CD4-positive, alpha-beta T cell treated with Interleukin-21 for 1 hour (primary cell): ENCODE measurements at places on chromosomes 5 and 9.
A peak's percentile ranks its signal among the peaks of the same experiment; 100 is the strongest.

DNA sequence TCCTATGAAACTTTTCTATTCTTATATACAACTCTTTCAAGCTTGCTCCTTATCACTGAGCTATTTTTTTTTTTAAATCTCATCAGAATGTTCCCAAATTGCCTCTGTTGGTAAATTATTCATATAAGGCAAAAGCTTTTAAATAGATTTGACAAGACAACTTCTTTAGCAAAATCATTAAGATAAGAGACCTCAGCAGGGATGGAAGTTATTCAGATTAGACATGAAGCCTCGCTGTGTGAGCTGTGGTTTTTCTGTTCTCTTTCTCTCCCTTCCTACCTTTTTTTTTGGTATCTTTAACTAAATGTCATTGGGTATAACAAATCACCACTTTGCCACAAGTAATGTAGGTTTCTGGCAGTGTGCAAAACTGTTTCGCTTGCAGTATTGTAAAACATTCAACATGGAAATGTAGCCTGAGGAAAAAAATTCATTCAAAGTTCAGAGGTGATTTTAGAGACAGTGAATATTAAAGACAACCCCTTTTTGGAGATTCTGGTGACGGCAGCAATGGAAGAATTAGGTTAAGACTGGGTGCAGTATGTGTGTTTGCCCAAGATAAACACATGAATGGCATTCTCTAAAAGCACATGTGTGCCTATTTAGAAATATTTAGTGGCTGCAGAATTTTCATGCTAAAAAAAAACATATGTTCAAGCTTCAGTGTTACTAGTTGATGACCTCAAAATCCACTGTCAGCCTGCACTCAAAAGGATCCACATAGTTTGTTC lies 467.1 kb downstream of the ZNF608 start:
- no peak for DNase-seq

DNA sequence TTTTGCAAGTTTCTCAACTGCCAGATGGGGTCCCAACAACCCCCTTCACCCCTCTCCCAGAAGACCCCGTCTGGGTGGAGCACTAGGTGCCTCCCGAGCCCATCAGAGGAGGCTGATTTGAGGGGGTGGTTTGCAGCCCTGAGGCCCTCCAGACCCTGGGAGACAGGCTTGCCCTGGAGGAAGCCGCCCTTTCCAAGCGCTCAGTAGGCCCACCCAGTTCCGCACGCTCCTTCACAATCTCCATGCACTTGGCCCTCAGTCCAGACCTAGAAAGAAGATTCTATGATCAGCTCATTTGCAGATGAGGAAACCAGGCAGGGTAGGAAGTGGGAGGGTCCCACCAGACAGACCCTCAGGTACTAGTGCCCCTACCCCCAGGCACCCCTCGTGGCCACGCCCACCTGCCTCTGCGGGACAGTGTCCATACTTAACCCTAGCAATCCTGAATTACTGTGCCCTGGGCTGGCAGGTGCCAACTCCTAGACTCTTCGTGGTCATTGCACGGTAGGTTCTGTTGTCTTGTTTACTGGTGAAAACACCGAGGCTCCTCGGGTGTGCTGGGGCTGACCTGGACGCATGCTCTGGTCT lies 22.3 kb downstream of the OR2V1 start:
- DNase-seq: no peak

DNA sequence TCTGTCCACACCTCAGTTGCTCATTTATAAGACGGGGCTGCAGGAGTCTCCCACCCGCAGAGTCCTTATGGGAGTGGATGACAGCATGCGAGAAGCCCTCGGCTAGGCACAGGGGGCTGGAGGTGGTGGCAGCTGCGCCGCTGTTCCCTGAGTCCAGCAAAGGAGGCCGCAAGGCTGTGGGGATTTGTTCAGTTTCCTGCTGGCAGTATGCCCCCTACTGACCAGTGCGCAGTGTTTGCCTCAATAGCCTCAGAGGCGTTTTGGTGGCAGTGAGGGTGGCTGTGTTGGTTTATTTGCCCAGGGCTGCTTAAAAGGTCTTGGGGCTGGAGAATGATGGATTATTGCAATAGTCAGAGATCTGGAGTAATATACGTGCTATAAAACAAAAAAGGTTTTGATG lies 176.3 kb upstream of the OTULINL start:
- DNase-seq: no peak

DNA sequence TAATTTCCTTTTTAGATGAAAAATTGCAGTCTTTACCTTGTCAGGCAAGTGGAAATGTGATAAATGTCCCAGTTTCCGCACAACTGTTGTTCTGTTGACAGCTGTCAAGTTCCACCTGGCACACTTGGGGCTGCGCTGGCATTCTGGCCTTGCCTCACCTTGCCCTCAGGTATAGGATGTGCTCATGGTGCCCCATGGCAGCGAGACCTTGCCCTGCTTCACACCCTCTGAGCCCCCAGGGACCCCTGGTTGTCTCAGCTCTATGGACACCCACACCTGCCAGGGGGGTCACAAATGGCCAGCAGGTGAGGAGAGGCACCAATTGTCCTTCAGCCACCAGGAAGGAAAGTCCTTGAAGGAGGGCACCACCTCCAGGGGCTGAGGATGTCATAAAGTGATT lies 37.5 kb upstream of the SEMA4D start:
- DNase-seq: no peak

GRCh38 chr9:98790134-98790841 lies 6.1 kb downstream of the ANKS6 start:
- no peak for DNase-seq

DNA sequence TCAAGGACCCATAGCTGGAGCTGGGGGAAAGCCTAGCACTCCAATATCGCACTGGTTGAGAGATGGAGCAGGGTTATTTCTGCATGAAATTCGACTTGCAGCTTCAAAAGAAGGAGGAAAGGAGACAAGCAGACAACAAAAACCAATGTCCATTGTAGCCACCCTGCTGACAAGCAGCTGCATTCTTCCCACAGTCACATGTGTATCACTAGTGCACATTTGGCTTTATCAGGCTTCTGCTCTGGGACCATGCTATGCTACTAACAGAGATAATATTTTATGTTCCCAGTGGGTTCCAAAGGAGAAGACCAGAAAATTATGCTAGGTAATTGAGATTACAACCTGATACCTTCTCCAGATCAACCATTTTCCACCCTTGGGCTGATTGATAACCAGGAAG lies 59.7 kb downstream of the MFAP3 start:
- no peak for DNase-seq

GRCh38 chr5:114858665-114859437 lies 310.9 kb downstream of the TRIM36 start:
- no peak for DNase-seq

- DNase-seq: no peak
Measured at GRCh38 chr9:113597390-113598241, 134.1 kb downstream of the RGS3 start.

DNA sequence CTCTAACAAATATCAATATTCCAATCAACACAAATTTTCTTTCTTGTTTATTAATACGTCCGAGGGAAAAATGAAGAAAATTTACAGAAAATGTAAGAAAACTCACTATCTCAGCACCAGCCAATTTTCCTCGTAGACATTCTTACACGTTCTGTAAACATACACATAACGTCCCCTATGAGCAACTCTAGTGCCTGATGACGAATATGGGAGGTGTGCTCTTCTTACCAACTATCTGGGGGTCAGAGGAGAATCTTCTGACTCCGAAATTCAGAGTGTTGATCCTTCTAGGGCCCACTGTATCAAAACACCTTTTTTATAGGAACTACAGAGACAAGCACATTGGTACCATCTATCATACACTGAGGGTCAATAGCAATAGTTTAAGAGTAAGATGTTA lies 198.7 kb downstream of the GAPVD1 start:
- DNase-seq: no peak

GRCh38 chr5:44839018-44839681 lies 30.4 kb downstream of the MRPS30 start:
- DNase-seq: no peak

DNA sequence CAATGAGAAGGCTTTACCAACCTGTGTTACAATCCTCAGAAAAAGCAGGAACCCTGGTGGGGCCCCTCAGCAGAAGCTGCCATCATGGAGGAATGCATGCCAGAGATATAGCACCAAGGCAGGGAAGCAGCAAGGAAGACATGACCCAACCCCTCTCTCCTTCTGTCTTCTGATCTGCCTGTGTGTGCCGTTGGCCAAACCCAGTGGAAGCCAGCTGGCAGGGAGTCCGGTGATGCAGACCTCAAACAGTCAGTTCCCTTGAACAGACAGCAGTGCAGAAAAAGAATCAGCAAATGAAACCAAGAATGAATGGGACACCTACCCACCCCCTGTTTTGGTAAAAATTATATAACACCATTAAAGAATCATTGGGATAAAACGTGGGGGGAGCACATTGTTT lies 234.2 kb downstream of the ZNF608 start:
- DNase-seq: no peak

GRCh38 chr5:133056891-133057290 lies 5.1 kb downstream of the HSPA4 start:
- DNase-seq: no peak

- DNase-seq: no peak
Measured at GRCh38 chr9:36521148-36521547, 51.5 kb upstream of the MELK start.

GRCh38 chr5:37435261-37435660 lies 56.1 kb downstream of the WDR70 start:
- DNase-seq: no peak

DNA sequence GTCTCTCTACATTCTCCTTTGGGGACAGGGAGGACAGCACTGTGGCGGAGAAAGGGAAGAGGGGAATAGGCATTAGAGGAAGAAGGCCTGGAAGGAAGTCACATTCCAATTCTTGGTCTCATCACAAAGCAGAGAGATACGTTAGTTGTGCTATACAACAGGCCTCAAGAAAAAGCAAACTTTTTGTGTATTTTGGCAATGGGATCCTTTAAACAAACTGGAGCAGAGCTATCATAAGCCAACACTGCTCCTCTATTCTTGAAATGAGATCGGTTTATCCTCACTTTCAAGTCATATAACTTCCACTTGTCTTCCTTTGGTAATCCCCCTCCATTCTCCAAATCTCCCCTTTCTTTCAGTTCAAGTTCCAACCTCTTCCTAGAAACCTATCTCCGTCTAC lies 6.5 kb downstream of the DENND1A start:
- no peak for DNase-seq

DNA sequence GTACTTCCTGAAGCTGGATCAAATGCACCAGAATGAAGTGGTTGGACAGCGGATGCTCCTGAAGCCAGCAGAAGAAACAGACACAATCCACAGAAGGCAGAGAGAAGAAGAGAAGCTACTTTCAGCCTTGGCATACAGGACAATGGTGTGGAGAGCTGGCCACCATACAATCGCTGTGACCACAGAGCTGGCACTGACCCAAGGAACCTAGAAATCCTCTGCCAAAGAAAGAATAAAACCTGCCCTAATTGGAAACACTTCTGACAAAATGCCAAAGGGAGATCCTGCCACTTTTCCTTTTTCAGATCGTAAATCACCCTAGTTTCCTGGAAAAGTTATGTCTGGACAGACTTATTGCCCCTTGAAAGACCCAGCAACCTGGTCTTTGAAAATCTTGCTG lies 77.8 kb downstream of the BAAT start:
- DNase-seq: no peak

DNA sequence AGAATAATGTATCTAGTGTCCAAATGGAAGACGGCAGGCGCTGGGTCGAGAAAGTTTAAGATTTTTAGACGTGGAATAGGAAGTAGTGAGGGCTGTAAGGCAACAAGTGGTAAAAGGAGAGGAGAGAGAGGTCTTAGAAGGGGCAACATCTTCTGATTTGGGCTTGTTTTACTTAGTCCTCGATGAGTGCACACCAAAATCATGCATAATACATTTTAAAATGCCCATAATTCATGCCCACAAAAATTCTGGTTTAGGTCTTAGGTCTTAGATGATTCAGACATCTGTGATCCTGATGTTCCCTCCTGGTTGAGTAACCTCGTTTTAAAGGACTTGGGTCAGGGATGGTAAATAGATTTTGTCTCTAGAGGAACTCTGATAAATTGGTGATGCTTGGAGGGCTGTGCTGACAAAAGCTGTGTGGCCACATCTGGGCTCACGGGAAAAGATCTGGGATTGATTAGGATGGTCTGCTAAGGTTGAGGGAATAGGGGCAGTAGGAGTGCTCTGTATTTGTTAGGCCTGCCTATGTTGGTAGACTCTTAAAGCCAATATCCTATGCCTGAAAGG lies 476.3 kb downstream of the CCDC171 start:
- no peak for DNase-seq

GRCh38 chr5:103461243-103461642 lies 101.3 kb downstream of the NUDT12 start:
- DNase-seq: no peak

GRCh38 chr9:89362647-89363310 lies 44.5 kb downstream of the SECISBP2 start:
- DNase-seq: no peak

DNA sequence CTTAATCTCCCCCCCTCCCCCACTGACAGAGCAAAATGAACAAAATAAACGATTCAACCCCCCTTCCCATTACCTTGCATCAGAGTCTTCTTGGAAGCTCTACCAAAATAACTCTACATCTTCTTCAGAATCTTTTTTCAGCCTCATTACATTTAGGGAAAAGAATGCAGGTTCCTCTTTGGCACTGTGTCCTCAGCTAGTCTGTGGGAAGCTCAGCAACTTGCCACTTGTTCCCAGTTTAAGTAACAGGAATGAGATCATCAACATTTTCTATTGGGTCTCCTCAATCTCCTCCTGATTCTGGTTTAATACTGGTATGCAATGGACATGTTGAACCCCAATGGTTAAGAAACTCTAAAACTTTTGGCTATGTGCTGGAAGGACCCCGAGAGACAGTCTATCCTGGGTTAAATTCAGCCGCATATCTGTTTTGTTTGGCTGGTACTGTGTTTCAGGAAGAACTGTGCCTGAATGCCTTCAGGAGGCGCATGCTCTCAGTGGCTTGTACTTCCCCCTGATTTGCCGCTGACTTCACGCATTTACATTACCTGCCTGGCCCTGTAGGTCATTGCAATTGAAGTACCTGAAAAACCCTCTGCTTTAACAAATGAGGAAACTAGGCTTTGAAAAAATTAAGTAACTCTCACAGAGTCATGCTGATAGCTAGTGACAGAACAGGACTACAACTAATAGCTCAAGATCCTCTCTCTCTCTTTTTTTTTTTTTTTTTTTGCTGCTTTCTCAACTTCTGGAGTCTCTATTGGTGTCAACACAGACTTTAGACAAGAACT lies 78.1 kb upstream of the HMHB1 start:
- no peak for DNase-seq

- no peak for DNase-seq
Measured at GRCh38 chr5:171646102-171647042, 139.2 kb upstream of the SMIM23 start.

- no peak for DNase-seq
Measured at GRCh38 chr9:12794101-12794799, 19.4 kb downstream of the LURAP1L start.

GRCh38 chr9:80144406-80144805 lies 572.6 kb downstream of the TLE4 start:
- no peak for DNase-seq

- DNase-seq: peak; percentile 47
Measured at GRCh38 chr5:10633271-10634049, 69.6 kb downstream of the ANKRD33B start.

- no peak for DNase-seq
Measured at GRCh38 chr9:136019681-136020060, 58.5 kb upstream of the UBAC1 start.
